ENCODE measurements at places on chromosomes 12 and 14.

DNA sequence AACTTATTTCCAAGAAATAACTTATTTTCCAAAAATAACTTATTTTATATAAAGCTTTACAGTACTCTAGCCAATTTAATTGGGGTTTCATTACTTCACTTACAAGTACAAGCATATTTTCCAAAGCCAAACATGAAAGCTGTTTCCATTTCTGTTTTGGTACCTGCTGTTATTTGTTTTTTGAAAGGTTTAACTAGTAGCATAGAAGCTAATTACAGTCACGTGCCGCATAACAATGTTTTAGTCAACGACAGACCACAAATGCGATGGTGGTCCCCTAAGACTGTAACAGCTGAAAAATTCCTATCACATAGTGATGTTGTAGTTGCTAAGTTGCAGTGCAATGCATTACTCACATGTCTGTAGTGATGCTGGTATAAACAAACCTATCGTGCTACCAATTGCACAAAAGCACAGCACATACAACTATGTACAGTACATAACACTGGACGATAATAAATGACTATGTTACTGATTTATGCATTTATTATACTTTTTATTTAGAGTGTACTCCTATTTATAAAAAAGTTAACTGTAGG is 21.7 kb downstream of the PTPN21 start:
- no peak for DNase-seq

DNA sequence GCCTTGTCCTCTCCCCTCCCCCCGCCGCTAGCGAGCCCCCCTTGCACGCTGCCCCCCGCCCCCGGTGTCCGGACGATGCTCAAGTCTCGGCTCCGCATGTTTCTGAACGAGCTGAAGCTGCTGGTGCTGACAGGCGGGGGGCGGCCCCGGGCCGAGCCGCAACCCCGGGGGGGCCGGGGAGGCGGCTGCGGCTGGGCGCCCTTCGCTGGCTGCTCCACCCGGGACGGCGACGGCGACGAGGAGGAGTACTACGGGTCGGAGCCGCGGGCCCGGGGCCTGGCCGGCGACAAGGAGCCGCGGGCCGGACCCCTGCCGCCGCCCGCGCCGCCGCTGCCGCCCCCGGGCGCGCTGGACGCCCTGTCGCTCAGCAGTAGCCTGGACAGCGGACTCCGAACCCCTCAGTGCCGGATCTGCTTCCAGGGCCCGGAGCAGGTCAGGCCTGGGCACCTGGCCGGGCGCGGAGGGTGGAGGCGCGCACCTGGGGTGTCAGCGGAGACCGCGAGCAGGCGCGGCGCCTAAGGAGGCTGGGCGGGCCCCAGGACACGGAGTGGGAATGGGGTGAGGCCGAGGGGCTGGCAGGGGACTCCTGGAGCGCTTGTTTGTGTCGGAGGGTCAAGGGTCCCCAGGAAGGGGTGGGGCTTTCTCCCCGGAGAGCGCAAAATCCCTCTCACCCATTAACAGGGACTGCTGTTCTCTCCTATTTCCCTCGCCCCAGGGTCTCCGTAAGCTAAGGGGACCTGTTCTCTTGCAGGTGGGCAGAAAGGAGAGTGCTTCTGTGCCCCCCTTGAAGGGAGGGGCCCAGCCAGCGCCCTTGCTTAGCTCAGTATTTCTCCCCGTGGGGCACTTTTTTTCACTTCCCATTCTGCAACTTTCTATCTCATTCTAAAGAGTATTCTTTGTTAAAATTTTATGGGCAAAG is 810 bp downstream of the MARCHF9 start:
- no peak for DNase-seq

- no peak for DNase-seq
These were observed 724 bp downstream of the BLOC1S1 start for GRCh38 chr12:55716582-55716957.

GRCh38 chr12:26231470-26231869 is 36.1 kb downstream of the SSPN start:
- no peak for DNase-seq

DNA sequence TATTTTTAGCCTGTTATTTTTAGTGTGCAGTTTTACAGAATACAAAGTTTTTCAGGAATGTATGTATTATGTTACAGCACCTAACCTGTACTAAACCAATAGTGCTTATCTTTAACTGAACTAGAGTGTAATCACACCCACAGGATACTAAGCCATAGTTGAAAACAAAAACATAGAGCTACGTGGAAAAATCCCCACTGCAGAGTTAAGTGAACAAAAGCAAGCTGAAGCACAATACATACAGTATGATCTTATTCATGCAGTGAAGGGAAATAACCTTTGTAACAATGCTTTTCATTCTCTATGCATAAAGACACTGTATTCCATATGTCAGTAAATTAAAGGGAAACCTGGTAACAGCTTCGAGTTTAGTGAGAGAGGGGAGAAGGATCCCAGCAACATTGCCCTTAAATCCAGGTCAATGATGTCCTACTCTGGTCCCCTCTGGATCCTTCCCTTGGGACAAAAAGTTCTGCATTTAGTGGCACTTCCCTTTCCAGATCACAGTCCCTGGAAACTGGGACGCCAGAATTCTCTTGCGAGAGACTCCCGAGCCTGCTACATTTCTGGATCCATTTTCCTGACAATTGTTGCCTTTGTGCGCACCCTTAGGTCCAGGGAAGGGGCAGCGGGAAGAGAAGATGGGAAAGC is 121.3 kb upstream of the CCND2 start:
- no peak for DNase-seq

GRCh38 chr12:127773520-127773919 is 493.4 kb upstream of the TMEM132C start:
- no peak for DNase-seq

GRCh38 chr12:113246478-113247122 is 25.3 kb downstream of the TPCN1 start:
- no peak for DNase-seq

DNA sequence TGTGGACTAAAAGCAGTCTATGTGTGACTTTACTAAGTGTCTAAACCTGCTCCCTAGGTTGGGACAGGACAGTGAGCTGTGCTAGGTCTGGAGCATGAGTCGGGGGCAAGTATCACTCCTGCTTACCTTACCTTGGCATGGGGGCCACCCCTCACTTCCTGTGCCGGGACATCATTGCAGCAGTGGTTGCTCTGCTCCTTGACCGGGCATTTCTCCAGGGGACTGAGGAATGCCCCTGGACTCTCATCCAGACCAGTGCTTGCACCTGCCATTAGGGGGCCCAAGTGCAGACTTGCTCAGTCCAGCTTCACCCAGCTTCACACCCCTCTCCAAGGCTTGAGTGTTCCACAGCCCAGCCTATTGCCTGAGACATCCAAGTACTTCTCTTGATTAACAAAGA is 84.7 kb upstream of the NELL2 start:
- DNase-seq: no peak

GRCh38 chr12:117968826-117969659 is at the start of gene KSR2:
Gene KSR2, minus strand, starts transcription at chr12:117968990. Its CDS starts 735 bp downstream, at chr12:117968255.
- DNase-seq: peak; percentile 54

DNA sequence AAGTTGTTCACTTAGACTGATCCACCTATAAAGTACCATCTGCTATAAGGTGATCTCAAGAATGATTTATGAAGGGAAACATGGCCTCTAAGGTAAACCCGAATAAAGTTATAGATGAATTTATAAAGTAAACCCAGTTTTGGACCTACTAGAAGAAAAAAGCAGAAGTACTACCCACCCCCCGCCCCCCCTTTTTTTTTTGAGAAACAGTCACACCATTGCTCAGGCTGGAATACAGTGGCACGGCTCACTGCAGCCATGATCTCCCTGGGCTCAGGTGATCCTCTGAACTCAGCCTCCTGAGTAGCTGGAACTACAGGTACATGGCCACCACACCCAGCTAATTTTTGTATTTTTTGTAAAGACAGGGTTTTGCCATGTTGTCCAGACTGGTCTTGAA is 3.9 kb downstream of the ENTPD5 start:
- no peak for DNase-seq

- DNase-seq: no peak
These were observed 11.3 kb downstream of the DDX51 start for GRCh38 chr12:132132609-132133430.

DNA sequence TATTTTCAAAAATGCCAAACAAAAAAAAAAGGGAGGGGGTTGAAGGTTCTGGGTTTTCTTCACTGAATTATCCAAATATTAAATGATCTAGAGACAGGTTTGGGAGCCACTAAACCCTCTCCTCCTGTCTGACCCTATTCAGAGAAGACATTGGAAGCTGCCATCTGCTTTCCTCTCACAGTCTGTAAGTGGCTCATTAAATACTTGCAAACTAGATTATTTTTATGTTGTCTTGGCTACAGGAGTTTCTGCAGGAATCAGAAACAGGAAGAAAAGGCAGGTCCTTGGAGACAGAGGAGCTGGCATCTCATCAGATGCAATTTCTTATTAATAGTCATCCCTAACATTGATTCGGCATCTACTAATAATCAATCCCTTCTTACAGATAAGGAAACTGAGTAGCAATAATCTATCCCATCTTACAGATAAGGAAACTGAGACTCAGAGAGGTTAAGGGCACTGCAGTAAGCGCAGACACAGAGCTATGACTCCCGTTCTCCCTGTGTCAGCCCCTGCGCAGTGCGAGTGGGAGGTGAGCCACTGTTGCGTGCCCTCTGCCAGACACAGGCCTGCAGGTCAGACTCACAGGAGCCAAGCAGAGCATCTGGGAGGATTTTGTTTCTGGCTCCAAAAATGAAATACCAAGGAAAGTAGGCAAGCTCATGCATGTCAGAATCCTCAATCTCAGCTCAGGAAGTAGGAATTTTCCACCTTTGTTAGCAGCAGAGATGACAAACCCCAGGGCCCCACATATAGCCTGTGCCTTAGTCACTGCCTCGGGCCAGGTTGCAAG is 11.0 kb downstream of the BDKRB2 start:
- no peak for DNase-seq

GRCh38 chr14:92760524-92760805 is 12.0 kb upstream of the LGMN start:
- no peak for DNase-seq

GRCh38 chr14:93303659-93304058 is 29.2 kb downstream of the BTBD7 start:
- no peak for DNase-seq

- no peak for DNase-seq
These were observed 525.1 kb upstream of the FBXO33 start for GRCh38 chr14:39957290-39957689.

- no peak for DNase-seq
These were observed 35.9 kb downstream of the FLRT2 start for GRCh38 chr14:85565862-85566296.

- no peak for DNase-seq
These were observed 2.7 kb upstream of the FAM222A start for GRCh38 chr12:109710747-109711595.

GRCh38 chr12:124025661-124026060 is 52.6 kb downstream of the ZNF664 start:
- no peak for DNase-seq

GRCh38 chr12:25573346-25573745 is 20.3 kb upstream of the LMNTD1 start:
- no peak for DNase-seq

DNA sequence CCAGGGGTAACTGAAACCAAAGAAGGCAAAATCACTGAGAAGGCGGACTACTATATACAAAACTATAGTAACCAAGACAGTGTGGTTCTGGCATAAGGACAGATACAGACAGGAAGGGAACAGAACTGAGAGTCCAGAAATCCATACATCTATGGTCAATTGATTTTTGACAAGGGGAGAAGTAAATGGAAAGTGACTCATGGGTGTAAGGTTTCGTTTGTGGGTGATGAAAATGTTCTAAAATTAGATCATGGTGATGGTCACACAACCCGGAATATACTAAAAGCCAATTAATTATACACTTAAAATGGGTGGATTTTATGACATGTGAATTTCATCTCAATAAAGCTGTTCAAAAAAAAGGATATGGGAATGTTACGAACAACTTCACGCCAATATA is 18.7 kb downstream of the ANGEL1 start:
- DNase-seq: no peak

DNA sequence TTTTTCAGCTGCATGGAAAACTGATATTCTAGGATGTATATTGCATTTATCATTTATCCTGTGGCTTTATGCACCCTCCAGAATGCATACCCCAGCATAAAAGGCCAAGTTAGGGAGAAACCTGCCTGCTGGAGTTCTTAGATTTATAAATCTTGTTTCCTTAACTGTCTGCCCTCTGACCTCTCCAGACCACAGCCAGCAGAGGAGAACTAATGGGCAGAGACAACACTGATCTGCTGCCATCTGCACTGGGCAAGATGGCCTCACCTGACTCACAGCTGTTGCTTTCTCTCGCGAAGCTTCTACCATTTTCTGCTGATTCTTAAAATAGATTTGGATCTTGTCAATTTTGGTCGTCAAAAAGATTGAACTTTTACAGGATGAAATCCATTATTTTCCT is 65.8 kb downstream of the PPP2R5C start:
- no peak for DNase-seq

- peak; percentile 49 for DNase-seq
These were observed 594 bp downstream of the TAMALIN start for GRCh38 chr12:52007158-52007921.

- DNase-seq: no peak
These were observed 17.5 kb upstream of the GPR132 start for GRCh38 chr14:105082703-105083102.

DNA sequence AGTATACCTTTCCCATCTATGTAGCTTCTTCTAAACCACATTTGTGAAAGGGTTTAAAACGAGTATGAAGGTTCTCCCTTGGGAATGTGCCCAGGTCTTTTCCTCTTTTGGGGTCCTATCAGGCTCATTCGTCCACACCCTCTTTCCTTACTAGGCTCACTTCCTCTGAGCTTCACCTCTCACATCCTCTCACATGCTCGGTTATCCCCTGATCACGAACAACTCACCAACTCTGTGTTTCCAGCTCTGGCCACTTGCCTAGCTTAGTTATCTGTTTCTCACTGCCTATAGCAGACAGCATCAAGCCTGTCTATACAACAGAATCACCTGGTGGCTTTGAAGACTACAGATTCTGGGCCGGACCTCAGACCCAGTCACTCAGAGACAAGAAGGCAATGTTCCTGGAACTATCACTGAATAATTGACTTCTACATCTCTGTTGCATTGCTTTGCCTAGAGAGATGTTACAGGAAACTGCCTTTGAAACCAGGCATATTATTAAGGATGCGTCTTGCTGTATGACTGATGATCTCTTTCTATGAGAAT is 158.2 kb downstream of the FOXN3 start:
- no peak for DNase-seq

DNA sequence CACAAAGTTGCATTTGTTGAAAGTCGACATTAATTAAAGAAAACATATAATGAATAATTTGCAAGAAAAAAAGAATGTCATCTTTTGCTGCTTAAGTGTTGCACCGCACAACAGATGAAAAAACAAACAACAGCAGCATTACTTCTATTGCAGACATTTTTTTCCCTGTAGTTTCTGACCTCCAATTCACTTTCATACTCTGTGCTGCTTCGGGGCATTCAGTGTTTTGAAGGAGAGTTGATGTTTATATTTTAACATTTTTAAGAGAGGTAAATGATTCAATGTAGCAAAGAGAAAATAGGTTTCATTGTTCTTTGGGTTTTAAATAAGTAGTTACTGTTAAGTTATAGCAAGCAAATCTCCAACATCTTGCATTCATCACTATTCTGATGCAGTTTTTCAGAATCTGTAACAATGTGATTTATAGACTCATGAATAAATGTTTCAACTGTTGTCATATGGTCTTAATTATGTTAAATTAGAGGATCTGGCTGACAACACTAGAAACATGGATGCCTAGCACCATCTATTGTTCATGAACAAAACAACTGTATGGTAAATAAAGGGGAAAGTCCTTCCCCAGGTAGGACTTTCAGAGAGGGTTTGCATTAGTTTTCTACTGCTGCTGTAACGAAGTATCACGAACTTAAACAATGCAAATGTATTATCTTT is 168.1 kb downstream of the BCAT1 start:
- DNase-seq: no peak

All from stimulated activated CD4-positive, alpha-beta T cell treated with anti-CD3 and anti-CD28 coated beads, Interleukin-4, amount 100 ng/mL, for 4 hours (primary cell).